NCI-H526 treated with DMSO at 0.1 percent for 48 hours (cell line): ENCODE measurements at places on chromosomes 12 and 14.

- no peak for DNase-seq
Measured at GRCh38 chr12:108187831-108188230, 58.7 kb downstream of the WSCD2 start.

GRCh38 chr12:76410781-76411180 lies 62.6 kb upstream of the BBS10 start:
- DNase-seq, result no peak

DNA sequence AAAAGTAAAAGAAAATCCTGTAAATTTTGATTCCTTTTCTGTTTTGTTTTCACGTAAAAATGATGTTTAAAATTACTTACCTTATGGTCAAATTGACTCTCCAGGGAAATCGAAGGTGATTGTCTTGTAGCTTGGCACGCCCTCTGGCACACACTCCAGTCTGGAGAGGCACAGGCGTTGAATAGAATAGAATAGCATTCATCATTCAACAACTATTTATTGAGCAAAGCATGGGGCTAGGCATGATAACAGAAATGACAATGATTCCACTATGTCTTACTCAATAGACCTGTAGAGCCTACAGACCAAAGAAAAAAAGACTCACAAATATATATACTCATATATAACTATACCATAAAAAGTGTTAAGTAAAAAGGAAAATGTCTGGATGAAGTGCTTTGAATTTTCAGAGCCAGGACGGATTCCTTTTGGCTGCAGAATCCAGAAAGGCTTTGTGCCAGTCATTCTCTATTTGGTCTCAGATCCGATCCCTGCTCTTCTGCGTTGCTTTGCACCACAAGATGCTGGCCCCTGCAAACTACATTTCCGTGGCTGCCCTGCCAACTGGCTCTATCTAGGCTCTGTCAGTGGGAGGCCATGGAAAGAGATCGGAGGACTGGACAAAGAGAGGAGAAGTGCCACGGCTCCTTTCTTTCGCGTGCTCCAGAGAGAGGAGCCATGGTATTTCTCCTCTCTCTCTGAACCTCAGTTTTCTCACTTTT lies 231.8 kb downstream of the CRADD start:
- no peak for DNase-seq

- no peak for DNase-seq
Measured at GRCh38 chr14:31660191-31660590, 99.0 kb downstream of the NUBPL start.

DNA sequence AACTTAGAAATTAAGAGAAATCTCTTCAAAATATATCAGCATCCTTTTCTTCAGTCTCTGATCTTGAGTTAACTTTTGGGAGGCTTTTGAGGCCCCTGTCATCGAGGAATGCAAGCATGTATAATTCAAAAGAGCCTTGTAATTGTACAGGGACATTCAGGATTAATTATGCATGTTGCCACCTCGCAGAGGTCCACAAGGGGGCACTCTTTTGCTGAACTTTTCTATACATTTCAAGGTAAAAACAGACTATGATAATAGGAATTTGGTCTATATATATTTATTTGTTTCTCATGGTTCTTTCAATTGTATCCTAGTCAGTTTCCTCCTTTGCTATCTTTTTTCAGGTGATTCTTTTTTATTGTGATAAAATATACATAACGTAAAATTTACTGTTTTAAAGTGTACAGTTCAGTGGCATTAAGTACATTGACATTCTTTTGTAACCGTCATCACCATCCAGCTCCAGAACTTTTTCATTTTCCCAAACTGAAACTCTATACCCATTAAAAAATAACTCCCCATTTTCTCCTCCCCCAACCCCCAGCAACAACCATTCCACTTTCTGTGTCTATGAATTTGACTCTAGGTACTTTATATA lies 47.0 kb upstream of the SLC2A13 start:
- DNase-seq, result peak; percentile 19

DNA sequence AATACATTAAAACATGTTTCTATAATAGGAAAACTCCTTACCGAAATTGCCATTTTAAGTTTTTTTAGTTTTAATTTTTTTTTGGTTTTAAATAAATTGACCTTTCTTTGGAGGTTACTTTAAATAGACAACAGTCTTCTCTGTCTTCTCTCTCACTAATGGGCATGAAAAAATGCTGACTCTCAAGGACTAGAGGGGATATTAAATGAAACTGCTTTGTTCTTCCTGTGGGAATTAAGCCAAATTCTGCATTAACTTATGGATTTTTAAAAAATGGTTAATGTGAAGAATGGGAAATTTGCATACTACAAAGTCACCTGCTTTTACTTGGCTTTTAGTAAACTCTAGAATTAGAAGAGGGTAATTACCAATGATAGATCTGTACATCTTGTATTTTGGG lies 378.9 kb downstream of the TMTC2 start:
- DNase-seq, result no peak

DNA sequence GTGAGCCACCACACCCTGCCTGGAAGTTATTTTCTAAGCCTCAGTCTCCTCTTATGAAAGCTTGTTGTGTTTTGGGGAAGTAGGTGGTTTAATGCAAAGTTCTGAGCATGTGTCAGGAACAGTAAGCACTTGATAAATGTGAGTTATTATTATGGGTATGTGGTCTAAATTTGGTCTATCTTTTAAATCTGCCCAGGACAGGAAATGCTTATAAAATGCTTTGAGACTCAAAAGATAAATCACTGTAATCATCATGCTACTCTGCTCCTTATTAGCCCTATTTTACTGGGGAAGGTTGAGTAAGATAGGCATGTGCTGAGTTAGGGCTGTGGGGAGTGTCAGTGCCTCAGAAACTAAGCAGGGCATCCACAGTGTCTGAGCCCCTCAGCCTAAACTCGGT lies 13.1 kb upstream of the SRSF5 start:
- no peak for DNase-seq

- DNase-seq, result no peak
Measured at GRCh38 chr12:14126692-14127091, 145.3 kb upstream of the GRIN2B start.

DNA sequence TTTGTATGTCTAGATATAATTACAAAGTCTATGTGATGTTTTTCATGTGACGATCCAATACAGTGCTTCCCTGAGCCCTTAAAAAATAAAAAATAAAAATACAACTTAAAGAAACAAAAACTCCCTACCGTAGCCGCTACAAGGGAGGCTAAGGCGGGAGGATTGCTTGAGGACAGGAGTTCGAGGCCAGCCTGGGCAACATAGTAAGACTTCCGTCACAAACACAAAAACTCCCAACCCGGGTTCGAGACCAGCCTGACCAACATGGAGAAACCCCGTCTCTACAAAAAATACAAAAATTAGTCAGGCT lies 669 bp upstream of the CDKN3 start:
- DNase-seq, result no peak

- DNase-seq, result no peak
Measured at GRCh38 chr12:22969521-22969920, 344.6 kb downstream of the ETNK1 start.

- no peak for DNase-seq
Measured at GRCh38 chr12:94386422-94386821, 73.2 kb downstream of the CEP83 start.

DNA sequence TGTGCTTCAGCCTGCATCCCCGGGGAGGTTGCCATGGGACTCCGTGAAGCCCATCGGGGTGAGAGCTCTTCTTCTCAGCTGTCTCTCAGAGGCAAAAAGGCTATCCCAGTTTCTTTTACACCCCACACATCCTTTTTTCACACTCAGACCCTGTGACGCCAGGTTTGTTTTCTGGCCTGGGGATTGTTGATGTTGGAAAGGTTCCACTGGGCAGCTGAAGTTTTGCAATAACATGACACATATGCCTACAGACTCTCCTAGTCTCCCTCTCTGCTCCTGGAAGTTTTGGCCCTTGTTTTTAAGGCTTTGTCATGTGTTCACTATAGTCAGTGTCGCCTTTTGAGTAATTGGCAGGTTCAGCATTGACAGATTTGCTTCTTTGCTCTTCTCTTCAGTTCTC lies 118.6 kb downstream of the SMOC1 start:
- DNase-seq, result no peak

DNA sequence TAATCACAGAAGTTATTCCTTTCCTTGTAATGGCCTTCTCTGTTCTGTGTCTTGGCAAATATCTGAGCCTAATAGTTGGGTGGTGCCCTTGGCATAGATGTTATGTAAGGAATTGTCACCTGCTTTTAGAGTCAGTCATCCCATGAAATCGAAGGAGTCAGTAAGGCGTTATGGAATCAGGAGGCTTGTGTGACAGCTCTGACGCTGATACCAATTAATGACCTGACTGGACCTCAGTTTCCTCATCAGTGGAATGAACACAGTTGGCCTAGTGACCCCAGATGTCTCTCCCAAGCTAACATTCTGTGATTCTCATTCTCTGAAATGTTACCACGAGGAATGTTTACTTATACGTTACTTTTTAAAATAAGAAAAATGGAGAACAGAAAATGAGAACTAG lies 32.1 kb downstream of the TXNRD1 start:
- DNase-seq, result no peak

DNA sequence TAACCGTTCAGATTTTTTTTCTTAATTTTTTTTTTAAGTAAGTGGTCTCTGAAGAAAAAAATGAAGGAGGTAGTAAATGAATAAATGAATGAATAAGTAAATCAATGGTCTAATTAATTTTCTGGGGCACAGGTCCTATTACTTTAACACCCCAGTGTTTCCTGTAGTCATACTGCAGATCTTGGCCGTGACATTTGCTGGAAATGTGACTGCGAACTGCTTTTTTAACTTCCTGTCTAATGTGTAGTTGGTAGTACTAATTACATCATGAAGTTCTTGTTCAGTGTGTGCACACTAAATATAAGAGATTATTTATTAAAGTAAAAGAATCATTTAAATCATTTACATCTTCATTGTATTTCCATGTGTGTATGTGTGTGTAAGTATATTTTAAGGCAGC lies 45.4 kb downstream of the AEBP2 start:
- DNase-seq, result no peak

GRCh38 chr14:95330591-95331370 lies 11.1 kb upstream of the CLMN start:
- DNase-seq, result no peak

DNA sequence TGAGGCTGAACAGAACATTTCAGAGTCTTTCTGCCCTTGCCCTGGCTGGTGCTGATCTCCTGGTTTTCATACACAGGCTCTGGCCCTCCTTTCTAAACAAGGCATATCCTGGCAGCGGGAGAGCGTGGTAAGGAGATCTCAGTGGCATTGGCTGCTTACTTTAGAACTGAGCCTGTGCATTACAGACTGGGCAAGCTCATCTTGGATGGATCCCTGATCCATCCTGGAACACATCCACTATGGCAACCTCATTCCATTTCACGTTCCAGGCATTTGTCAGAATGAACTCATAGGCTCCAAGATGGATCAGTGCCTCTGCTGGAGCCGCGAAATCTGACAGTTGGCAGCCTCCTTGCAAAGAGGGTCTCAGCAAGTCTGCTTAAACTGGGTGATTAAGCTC lies 224.5 kb upstream of the PELI2 start:
- DNase-seq, result no peak

DNA sequence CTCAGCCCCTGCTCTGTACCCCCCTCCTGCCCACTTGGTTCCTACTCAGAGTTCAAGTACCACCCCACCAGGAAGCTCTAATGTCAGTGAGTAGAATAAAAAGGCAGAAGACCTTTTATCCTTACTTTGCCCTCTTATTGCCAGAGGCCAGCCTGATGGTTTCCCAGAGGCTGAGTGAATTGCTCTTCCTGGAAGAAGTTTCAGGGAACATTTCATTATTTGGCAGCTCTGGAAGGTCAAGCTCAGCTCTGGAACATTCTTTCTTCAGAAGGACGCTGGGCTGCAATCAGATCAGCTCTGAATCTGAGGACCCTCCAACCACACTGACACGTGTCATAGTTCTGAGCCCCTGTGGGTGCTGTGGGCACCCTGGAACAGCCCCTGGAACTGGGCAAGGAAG lies 188.9 kb downstream of the ETV6 start:
- DNase-seq, result no peak

DNA sequence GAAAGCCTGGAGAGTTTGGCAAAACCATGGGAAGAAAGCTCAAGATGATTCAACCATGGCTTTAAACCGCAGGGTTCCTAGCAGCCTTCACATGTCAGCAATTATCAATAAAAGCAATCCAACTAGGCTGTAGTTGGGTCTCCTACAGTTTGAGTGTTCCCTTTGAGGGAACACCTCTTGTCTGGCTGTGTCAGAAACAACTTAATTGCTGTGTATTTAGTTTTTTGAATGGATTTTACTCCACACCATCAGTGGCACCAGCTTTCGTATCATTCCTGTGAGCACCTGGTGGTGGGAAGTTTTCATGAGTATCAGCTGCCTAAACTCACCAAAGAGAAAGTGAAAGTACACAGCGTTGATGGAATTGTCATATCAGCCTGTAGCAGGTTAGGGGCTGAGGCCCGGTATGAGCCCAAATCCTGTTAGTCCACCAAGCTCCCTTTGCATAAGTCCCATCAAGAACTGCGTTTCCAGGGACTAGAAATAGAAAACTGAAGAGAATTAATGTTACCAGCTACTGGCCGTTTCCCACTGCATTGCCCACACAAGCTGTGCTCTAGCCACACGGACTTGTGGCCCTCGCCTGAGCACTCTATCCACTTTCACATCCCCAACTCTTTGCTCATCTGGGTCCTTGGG lies 10.9 kb upstream of the IL26 start:
- DNase-seq, result no peak

- no peak for DNase-seq
Measured at GRCh38 chr12:95802482-95803270, 12.1 kb upstream of the NTN4 start.

DNA sequence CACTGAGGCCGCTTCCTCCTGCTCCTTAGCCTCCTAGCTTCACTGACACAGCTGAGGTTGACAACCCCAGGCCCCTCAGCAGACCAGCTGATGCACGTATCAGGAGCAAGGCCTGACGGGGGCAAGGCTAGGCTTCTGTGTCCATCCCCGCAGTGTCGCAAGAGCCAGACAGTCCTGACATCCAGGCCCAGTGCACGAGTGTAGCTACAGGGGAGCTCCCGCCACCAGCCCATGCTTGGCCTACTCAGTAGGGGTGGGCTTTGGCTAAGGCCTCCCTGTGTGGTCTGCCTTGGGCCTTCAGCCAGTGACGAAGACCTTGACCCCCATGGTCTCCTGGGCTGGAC lies 179.1 kb downstream of the DPF3 start:
- DNase-seq, result no peak

DNA sequence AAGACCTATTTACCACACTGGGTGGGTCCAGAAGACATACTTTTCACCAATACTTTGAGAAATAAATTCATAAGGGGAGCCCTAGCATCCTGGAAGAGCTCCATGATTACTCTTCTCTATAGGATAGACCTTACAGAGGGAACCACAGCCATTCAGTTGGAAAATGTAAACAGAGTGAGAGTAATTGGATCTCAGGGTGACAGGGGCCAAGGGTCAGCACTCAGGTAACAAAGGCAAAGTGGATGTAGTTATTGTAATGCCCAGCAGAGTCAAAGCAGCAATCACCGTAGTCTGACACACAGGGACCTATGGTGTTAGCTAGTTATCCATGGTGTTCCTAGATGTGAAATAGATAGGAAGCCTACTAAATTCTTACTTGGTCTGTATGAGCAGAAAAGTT lies 10.8 kb upstream of the GTF2A1 start:
- no peak for DNase-seq

DNA sequence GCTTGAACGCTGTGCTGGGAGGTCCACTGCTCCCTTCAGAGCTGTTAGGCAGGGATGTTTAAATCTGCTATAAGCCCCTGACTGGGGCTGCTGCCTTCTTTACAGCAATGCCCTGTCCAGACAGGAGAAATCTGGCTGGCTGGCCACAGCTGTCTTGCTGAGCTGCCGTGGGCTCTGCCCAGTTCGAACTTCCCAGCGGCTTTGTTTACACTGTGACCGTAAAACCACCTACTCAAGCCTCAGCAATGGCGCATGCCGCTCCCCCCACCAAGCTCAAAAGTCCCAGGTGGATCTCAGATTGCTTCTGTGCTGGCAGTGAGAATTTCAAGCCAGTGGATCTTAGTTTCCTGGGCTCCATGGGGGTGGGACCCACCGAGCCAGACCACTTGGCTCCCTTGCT lies 35.8 kb downstream of the CKAP4 start:
- no peak for DNase-seq
